ENCODE measurements at places on chromosomes 7 and 10.

GRCh38 chr7:37344886-37345579, 103.6 kb downstream of the ELMO1 start:
- DNase-seq, result no peak

GRCh38 chr10:89278034-89278535, 23.8 kb upstream of the IFIT2 start:
- DNase-seq, result no peak

DNA sequence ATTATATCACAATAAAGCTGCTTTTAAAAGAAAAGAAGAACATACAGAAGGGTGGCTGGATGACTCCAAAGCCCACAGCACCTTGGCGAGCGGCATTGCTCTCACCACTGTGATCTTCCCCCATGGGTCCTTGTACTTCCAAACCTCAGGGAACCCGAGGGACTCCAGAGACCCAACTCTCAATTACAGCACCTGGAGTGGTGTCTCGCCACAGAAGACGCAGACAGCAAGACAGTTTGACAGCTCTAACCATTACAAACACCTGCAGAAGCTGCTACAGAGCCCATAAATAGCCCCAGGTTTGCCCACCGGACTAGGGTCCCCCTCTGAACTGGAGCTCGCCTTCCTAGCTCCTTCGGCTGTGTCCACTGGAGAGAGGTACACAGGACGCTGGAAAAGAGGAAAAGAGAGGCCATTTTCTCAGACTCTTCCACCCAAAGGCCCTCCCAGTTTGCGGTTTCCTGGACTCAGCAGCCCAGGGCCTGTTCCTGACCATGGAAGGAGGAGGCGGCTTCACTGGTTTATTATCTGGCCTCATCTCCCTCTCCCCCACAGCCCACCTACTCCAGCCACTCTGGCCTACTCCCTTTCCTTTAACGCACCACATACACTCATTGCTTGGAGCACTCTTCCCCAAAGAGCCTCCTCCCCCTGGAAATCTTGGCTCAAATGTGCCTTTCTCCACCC, 1.9 kb downstream of the PIK3AP1 start:
- DNase-seq, result no peak

DNA sequence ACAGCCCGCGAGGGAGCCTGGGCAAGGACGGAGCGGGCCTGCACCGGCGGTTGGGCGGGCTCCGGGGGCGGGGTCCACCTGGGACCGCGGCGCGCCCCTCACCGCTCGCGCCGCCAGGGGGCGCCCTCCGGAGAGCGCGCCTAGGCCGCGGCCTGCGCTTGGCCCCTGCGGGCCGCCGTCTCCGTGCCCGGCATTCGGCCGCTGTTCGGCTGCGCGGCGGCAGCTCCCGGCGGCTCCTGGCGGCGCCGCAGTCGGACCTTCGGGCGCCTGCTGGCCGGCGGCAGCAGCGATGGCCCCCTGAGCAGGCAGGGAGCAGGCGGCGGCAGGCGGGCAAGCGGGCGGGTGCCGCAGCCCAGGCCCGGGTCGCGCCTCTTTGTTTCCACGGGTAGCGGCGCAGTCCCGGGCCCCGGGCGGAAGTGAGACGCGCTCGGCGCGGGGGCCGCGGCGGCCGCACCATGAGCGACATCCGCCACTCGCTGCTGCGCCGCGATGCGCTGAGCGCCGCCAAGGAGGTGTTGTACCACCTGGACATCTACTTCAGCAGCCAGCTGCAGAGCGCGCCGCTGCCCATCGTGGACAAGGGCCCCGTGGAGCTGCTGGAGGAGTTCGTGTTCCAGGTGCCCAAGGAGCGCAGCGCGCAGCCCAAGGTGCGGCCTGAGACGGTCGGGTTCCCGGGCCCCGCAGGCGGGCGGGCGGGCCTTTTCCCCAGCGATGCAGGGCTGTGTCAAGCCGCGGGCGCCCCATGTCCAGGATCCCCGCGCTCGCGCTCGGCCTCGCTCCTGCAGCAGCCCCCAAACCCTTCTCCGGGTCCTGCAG, at the start of gene INTS15:
TSS of gene INTS15 (plus strand) at position 193 of the 816 bp plus-strand sequence. CDS start at position 456, 263 bp downstream.
- DNase-seq, result peak; percentile 76

DNA sequence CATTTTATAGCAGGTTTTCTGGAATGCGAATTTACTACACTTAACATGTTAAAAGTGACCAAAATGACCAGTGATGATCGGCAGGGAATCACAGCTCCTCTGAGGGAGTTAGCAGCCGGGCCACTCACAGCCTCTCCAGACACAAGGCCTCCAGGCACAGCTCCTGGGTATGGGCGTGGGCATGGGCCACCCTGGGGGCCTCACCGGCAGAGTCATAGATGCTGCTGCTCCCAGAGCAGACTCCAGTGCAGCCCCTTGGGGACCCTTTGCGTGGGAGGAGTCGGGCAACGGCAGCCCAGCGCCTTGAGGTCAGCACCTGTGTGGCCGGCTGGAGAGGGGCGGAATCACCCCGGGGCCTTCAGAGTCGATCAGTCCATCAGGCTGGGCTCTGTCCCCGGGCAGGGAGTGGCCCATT, 8.6 kb downstream of the KNDC1 start:
- no peak for DNase-seq

DNA sequence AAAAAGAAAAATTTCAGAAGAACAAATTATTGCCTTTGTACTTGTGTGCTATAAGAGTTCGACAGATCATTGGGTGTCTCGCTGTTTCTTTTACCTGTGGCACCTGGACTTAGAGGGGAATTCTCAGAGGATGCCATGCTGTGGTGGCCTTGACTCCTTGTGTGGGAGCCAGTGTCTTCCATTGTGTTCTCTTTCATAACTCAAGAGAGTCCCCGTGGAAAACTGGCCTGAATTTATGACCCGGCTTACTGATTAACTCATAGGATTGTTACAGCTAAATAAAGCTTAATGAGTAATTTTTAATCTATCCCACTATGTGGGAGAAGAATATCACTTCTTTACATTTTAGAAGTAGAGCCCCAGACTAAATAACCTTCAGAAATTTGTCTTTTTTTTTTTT, 54.5 kb downstream of the UBE3C start:
- DNase-seq, result no peak

DNA sequence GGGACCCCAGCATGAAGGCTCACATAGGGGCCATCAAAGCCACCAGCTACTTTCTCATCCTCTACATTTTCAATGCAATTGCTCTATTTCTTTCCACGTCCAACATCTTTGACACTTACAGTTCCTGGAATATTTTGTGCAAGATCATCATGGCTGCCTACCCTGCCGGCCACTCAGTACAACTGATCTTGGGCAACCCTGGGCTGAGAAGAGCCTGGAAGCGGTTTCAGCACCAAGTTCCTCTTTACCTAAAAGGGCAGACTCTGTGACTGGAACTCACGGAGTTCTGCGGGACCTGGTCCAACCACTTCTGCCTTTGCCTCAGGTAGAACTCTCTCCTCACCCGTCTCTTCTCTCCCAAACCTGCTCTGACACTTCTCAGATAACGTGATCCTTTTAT, 945 bp downstream of the TAS2R40 start:
- DNase-seq, result no peak

DNA sequence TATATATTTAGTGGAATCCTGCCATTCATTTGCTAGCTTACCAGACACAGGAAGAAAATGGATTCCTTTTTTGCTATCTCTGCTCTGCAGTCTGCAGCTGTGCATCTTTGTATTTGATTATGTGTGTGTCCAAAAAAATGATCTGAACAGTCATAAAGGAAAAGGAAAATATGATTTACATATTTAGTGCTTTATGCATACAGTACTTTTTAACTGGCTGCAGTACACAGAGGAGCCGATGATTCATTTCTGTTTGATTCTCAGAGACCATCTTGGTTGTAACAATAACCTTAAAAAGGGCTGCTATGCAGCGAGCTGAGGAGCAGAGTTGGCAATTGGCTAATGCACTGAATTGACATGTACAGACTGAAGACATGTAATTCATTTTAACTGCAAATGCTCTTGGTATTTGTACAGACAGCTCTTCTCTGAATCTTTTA, 151.3 kb upstream of the FZD1 start:
- DNase-seq, result no peak

DNA sequence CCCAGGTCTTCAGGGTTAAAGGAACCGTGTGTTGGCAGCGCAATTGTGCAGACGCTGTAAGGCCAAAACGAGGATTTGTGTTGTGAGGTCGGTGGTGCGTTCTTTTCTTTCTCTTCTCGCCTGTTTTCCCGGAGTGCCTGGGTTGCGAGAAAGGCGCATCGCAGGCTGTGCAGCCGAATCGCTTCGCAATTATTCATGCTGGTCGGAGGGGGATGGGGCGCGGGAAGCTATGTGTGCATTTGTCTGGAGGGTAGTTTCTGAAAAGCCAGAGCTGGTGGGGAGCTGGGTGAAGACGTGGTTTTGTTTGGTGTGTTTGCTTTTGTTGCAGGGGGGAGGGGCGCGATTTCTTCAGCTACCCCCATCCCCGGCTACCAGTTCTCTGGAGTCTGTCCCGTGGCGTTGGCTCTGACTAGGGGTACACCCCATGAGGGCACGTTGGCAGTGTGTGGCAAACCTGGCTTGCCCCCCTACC, 2.1 kb downstream of the MXI1 start:
- peak; percentile 66 for DNase-seq

DNA sequence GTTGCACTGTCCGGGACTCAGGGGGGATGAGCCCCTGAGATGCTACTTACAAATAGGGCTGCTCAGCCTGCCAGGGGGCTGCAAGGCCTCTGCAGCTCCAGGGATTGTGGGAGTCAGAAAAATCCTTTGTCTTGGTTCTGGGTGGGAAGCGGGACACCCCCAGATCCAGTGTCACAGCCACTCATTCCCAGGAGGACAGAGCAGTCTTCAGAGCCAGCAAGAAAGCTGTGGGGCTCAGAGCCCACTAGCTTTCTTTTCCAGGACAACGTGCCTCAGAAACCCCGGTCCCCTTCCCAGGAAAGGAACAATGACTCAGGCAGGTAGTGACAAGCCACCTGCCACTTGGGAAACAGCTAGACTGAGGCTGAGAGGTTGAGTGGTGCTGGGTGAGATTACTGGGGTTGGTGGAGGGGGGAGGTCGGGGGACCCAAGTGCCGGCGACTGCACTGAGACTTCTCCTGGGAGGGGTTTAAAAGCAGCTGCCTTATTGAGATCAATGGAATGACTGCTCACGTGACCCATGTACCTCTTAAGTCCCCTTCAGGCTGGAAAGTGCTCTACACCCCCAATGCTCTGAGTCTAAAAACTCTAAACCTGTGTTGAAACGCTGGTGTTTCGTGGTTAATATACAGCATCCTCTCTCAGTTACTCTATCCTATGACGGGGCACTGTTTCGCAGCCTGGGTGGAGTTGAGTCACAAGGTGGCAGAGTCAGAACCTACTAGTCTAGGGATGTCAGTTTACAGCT, 123.6 kb downstream of the UBE2H start:
- no peak for DNase-seq

DNA sequence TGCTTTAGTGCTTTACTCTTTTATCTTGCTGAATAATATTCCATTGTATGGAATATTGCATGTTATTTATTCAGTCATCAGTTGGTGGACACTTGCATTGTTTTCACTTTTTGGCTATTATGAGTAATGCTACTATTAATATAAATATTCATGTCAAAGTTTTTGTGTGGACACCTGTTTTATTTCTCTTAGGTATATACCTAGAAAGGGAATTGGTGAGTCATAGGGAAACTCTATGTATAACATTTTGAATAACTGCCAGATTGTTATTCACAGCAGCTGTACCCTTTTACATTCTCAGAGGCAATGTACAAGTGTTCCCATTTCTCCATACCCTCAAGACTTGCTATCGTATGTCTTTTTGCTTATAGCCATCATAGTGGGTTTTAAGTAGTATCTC, 268.7 kb downstream of the SEMA3A start:
- no peak for DNase-seq

DNA sequence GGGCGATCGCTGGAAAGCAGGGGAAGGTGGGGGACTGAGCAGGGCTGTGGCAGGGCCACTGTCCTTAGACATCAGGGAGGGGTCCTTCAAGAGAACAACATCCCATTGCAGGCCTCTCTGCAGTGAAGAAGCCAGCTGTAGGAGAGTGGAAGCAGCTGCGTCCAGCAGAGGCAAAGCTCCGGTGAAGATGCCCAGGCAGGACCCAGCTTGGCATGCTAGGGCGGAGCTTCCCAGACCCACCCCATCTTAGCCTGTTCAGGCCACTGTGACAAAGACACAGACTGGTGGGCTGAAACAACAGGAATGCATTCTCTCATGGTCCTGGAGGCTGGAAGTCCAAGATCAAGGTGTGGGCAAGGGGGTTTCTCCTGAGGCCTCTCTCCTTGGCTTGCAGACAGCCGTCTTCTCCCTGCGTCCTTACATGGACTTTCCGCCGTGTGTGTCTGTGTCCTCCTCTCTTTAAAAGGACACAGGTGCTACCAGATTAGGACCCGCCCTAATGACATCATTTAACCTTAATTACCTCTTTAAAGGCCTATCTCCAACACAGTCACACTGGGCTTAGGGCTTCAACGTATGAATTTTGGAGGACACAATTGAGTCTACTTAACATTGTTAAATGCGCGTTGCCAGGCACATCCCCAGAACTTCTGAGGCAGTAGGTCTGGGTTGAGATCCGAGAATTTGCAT, 178.1 kb upstream of the GRB10 start:
- no peak for DNase-seq
